ENCODE measurements at places on chromosomes 1 and 21.

- DNase-seq, result no peak
These were observed 96.8 kb downstream of the NRIP1 start for GRCh38 chr21:14968029-14968428.

GRCh38 chr1:215957663-215958062 is 390.6 kb downstream of the KCTD3 start:
- no peak for DNase-seq

DNA sequence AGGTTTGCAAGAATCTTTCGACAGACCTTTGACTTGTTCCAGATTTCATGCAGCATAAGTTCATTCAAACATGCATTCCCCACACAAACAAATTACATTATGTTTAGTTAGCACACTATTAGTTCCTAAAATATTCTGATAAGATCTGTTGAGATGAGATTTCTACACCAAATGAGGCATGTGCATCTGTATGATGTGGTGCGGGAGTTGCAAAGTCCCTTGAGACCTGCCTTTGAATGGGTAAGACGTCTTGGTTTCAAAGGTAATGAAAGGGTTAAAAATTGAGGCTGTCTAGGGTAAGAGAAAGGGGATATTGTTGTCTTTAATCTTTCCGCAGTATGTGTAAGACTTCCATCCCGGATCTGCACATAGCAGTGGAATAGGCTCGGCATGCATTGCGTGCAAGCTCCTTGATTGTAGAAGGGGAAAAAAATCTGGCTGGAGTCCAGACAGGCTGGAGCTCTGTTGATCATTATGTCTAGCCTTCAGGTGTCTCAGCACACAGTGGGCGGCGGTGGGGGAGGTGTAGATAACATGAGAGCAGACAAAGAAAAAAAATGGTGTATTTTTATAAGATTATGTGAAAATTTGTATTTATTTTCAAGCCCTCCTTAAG is 296.6 kb downstream of the PTPRC start:
- peak; percentile 77 for DNase-seq

- DNase-seq, result no peak
These were observed 7.3 kb downstream of the TSHB start for GRCh38 chr1:115036814-115037507.

DNA sequence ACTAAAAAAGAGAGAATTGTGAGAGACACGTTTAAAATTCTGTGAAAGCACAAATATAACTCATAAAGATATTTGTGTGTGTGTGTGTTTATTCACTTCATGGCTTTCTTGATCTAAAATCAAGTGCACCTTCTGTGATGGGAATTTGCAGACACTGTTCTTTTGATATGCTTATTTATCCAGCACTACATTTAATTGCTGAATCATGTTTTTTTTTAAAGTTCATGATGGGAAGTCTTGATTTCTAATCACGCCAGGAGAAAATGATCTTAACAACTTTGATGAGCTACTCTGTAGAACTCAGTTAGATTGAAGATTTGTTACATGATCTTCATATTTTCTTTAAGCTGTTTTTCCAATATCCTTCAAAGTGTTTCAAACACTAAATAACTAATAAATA is 35.0 kb downstream of the KCNT2 start:
- DNase-seq, result no peak

DNA sequence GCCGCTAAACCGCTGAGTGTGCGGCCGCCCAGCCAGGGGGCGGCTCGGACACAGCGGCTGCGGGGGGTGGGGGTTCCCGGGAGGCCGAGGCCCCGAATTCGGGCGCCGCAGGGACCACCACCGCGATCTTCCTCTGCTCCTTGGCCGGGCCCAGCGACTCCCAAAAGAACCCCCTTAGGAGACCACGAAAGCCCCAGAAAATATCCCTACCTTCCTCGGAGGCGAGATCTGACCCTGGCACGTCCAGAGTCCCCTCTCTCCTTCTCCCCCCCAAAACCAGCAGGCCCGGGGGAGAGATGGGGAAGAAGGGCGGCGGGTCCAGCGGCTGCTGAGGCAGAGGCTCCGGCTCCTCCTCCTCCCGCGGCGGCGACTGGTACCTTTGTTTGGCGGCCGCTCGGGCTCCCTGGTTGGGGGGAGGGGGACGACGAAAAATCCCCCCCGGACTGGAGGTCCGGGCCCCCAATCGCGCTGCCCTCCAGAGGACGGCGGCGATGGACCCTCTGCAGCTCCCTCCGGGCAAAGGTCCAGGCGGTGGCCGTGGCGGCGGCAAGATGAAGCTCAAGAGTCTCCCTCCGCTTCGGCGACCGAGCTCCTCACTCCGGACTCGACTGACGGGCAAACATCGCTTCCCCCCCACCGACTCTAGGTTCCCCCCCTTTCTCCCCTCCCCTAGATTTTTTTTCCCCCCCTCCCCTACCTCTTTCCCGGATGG is at the start of gene ARID4B:
TSS of gene ARID4B (minus strand) at position 621 of the 712 bp plus-strand sequence. CDS start 1,260 bp downstream, outside the sequence.
- DNase-seq, result no peak

DNA sequence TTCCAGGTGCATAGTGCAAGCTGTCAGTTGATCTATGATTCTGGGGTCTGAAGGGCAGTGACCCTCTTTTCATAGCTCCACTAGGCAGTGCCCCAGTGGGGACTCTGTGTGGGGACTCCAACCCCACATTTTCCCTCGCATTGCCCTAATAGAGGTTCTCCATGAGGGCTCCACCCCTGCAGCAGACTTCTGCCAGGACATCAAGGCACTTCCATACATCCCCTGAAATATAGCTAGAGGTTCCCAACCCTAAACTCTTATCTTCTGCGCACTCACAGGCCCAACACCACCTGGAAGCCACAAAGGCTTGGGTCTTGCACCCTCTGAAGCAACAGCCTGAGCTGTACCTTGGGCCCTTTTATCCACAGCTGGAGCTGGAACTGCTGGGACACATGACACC is 65.7 kb upstream of the PKN2 start:
- DNase-seq, result no peak

GRCh38 chr21:25862112-25862511 is 127.3 kb downstream of the GABPA start:
- DNase-seq, result no peak

GRCh38 chr1:95742591-95743089 is 508.6 kb downstream of the RWDD3 start:
- peak; percentile 5 for DNase-seq

DNA sequence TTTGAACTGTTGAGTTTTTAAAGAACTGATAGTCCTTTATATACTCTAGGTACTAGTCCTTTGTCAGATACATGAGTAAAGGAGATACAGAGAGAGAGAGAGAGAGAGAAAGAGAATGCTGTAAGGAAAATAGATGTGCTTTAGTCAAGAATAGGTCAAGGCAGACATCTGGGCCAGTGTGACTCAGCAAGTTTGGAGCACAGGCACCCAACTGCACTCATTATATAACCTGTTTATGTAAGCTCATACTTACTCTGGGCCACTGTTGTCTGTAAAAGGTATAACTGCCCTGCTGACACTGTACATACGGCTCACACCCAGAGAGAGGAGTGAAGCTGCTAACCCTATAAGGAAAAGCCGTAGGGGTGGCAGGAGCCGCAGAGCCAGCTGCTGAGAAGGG is 32.2 kb upstream of the AKT3 start:
- peak; percentile 54 for DNase-seq

DNA sequence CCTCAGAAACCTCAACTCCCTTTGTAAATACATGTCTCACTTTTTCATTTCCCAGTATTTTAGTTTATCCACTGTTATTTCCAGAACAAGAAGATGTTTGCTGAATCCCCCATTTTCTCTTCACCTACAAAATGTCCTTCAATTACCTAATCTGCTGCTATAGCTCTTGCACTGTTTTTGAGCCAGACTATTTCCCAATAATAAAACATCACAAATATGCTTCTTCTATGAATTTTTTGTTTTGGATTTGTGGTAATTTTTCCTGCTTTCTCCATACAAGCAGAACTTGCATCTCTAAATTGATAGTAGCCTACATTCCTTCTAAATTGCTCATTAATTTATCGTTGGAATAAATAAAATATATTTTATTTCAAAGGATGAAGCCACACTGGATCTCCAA is 199.6 kb upstream of the C1orf87 start:
- no peak for DNase-seq

- no peak for DNase-seq
These were observed at the start of gene WNT4 for GRCh38 chr1:22143065-22144033. Gene WNT4, minus strand, starts transcription at chr1:22143097. Its CDS starts 175 bp downstream, at chr1:22142922.

- DNase-seq, result no peak
These were observed 86.2 kb downstream of the UBR4 start for GRCh38 chr1:19123837-19124236.

DNA sequence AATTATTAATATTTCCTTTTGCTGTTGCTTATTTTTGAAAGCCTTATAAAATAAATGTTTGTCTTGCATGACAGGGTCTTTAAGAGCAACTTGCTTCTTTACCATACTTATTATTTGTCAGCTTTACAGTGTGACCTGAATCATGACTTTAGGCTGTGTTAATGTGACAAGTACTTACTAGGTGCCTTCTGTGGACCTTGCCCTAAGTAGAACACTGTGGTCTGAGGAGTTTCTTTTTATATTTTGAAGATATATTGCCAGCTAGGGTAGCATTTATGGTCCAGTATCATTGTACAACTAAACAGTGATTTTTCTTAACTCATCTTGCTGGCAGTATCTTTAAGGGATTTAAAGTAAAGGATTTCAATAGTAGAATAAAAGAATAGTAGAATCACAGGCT is 45.4 kb upstream of the LAMC2 start:
- no peak for DNase-seq

- DNase-seq, result no peak
These were observed 7.6 kb upstream of the C1QA start for GRCh38 chr1:22628698-22629444.

GRCh38 chr21:33069994-33070743 is at the start of gene OLIG1:
Gene OLIG1, plus strand, starts transcription at chr21:33070141. Its CDS starts 106 bp downstream, at chr21:33070247.
- DNase-seq, result peak; percentile 44

- no peak for DNase-seq
These were observed 3.4 kb downstream of the YTHDF2 start for GRCh38 chr1:28740118-28740517.

DNA sequence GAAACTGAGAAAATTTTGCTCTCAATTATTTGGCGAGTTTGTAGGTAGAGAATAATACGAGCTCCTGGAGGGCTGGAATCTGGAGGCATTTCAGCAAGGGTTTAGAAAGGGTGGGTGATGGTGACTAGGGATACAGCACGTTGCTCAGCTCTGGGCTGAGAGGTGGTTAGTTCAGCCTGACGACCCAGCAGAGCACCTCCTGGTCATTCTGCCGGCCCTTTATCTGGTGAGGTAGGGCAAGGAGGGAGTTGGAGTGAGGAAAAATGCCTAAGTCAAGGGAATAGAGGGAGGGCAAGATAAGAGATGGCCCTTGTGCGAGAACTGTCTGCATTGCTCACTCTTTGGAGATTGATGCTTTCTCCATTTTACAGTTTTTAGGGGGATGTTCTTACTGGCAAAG is 19.1 kb downstream of the GALNT2 start:
- no peak for DNase-seq

DNA sequence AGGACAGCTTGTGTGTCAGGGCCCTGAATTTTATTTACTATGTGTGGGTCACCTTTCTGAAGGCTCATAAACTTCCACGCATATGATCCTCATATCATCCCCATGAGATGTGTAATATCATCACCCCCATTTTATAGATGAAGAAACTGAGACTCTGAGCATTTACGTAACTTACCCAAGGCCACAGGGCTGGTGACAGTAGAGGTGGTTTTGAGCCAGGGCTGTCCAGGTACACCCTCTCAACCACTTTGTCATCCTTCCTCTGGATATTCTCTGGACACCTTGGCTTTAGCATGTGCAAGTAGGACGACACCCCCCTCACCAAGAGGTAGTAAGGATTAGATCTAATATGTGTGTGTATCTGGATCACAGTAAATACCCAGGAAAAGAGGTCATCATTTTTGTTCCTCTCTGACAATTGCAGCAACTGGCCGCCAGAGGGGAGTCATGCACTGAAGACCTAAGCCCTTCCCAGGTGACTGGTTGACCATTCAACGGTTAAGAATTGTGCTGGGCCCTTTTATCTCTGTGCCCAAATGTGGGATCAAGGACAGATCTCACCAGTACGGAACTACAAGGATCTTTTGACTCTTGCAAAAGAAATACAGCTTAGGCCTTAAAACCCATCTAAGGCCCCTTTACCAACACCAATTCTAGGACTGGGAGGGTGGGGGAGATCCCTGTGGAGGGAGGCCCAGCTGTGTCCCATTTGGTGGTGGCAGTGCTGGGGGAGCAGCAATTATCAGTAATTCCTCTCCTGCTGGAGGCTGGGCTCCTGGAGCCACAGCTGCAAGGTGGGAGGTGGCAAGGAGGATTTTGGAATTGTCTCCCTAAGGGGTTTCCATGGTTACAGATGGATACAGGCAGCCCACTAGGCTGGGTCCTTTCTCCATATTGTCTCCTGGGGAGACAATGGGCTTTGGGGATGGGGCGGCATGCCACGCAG is 13.7 kb upstream of the E2F2 start:
- peak; percentile 54 for DNase-seq

DNA sequence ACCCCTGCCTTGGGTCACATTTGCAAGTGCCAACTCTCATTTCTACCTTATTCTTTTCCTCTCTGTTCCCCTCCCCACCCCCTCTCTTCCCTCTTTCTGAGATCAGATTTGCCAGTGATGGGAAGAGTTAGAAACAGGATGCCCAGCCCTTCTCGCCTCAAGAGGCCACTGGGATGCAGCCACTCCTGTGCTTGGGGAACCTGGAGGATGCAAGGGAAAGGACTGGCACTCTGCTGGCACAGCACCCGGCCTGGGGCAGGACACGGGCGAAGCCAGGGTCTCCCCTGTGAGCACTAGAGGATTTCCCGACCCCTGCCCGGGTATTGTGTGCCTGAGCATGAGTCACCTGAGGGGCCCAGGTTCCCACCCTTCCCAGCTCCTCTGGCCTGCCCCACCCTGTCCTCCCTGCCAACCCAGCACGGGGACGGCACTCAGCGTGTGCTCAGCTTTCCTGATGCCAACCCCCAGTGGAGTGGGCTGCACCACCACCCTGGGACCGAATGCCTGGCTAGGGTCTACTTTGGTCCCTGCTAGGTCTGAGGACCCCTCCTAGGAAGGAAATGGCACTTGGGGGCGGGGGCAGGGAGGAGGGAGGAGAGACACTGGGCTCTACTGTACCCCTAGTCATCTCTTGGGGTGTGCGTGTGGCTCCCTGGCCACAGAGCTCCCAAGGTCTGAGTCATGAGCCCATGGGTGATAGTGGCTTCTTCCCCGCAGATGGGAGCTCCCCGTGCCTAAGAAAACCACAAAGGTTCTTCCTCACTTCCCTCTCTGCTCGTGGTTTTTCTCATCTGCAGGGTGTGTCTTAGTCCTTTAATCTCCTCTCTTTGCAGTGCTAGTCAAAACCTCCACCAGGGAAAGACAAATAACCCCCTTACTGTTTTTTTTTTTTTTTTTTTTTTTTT is 12.4 kb downstream of the LMNA start:
- no peak for DNase-seq

GRCh38 chr1:38044221-38045215 is 2.1 kb downstream of the POU3F1 start:
- DNase-seq, result no peak

- no peak for DNase-seq
These were observed 26.1 kb downstream of the FABP3 start for GRCh38 chr1:31346785-31347184.

GRCh38 chr1:110076789-110077500 is 6.5 kb upstream of the ALX3 start:
- DNase-seq, result no peak

- DNase-seq, result peak; percentile 22
These were observed 424.4 kb upstream of the NFIA start for GRCh38 chr1:60657926-60658325.

GRCh38 chr1:100524355-100524754 is 13.6 kb upstream of the GPR88 start:
- DNase-seq, result no peak

GRCh38 chr1:109890115-109890953 is 20.3 kb upstream of the CSF1 start:
- DNase-seq, result no peak
